ENCODE measurements at places on chromosomes 13 and 19.
A peak's percentile ranks its signal among the peaks of the same experiment; 100 is the strongest.

DNA sequence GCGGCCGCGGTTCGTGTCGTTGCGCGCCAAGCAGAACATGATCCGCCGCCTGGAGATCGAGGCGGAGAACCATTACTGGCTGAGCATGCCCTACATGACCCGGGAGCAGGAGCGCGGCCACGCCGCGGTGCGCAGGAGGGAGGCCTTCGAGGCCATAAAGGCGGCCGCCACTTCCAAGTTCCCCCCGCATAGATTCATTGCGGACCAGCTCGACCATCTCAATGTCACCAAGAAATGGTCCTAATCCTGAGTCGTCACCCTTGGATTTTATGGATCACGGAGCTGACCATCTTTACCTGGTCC lies 475 bp downstream of the MRPL57 start:
- peak overlapping the region; percentile 40 for H3K4me3 ChIP-seq
- H3K36me3 ChIP-seq, result no peaks in the 10 kb centered on the region
- H3K27ac ChIP-seq, result peak overlapping the region; percentile 96
- no peaks in the 10 kb centered on the region for H3K4me1 ChIP-seq

DNA sequence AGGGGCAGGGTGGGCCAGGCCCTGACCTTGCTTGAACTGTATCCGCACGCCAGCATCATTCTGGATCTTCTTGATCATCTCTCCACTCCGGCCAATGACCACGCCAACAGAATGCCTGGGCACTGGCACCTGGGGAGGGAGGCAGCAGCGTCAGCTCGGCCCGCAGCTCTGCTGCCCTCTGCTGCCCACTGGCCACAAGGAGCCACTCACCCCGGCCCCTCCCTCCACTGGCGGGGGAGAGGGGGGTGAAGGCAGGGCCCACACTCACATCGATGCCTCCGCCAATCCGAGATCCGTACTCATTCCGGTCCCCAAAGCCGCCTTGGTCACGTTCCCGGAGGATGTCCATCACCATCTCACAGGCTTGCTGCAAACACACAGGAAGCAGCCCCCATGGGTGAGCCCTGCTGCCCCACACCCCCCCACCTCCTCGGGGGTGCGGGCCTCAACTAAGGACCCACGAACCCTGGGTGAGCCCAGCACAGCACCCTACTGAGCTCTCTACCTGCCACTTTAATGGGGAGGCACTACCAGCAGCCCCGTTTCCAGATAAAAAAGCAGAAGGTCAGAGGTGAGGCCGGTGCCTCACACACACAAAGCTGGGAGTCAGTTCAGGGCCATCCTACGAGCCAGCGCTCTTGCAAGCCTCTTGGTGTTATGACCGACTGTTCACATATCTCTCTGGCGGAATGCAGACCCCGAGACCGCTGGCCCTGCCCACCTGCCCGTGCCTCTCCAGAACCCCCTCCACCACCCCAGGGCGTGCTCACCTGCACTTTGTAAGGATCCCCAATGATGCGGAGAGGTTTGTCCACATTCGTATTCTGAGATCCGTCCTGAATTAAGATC lies 6.7 kb downstream of the KHSRP start:
- H3K27ac ChIP-seq, result no peak overlapping the region
- H3K4me3 ChIP-seq, result no peak overlapping the region
- H3K36me3 ChIP-seq, result no peaks in the 10 kb centered on the region
- no peaks in the 10 kb centered on the region for H3K4me1 ChIP-seq

- peak within 1 kb of the TSS; percentile 10 for H3K4me3 ChIP-seq
- no peaks in the 10 kb centered on the region for H3K36me3 ChIP-seq
- peak; percentile 87 for DNase-seq
- H3K27me3 ChIP-seq, result no peaks in the 10 kb centered on the region
- H3K4me1 ChIP-seq, result no peaks in the 10 kb centered on the region
Measured at GRCh38 chr19:22422211-22422610, at the start of gene ZNF98. TSS of gene ZNF98 (minus strand) at chr19:22422346. CDS start at chr19:22422224, 122 bp downstream.

GRCh38 chr13:28574617-28575142 lies 79.8 kb upstream of the FLT1 start:
- peak; percentile 62 for DNase-seq
- H3K27me3 ChIP-seq, result no peaks in the 10 kb centered on the region
- H3K27ac ChIP-seq, result no peak overlapping the region
- no peaks in the 10 kb centered on the region for H3K4me1 ChIP-seq
- H3K4me3 ChIP-seq, result no peak overlapping the region

DNA sequence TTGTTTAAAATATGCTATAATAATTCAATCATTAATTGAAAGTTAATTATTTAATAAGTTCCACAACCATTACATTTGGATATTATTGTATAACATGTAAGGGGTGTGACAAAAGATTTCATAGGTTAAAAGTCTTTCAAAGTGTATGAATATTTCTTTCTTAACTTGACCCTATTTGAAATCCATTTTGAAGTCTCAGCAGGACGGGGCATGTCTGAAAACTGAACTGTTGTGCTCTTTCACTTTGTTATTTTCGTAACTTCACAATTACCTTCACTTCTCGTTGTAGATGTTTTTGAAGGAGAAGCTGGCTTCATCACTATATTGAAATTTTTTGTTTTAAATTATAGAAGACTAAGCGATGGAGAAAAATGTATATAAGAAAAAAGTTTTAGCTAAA lies 1775.7 kb downstream of the PCDH9 start:
- H3K27me3 ChIP-seq, result no peaks in the 10 kb centered on the region
- H3K27ac ChIP-seq, result no peak overlapping the region
- no peaks in the 10 kb centered on the region for H3K4me1 ChIP-seq
- no peak for DNase-seq
- no peaks in the 10 kb centered on the region for H3K36me3 ChIP-seq

DNA sequence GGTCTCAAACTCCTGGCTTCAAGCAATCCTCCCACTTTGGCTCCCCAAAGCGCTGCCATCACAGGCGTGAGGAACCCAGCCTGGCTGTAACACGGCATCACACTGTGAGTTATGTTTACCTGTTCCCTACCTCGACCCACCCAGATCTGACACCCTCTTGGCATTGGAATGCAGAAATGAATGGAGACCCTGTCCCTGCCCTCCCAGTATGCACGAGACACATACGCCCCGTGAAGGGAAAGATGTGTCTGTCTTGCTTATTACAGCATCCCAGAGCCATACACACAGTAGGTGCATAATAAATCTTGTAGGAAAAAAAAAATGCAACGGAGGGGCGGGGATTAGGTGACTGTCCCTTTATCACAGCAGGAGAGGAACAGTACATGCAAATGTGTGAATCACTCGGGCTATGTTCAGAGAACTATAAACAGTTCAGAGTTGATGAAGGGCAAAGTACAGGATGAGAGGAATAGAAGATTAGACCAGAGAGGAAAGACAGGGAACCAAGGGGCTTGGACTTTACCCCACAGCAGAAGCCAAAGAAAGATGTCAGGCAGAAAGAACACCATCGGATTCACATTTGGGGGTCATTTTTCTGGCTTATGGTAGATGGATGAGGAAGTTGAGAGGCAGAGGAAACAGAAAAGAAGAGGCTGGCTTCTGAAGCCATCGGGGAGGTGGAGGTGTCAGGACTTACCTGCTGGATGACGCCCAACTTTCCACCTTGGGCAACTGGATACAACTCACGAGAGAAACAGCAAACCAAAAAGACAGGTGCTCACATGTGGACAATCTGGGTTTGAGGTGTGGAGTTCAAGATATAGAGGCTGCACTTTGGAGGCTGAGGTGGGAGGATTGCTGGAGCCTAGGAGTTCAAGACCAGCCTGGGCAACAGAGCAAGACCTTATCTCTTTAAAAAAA lies 94.3 kb downstream of the INSR start:
- H3K27me3 ChIP-seq, result no peaks in the 10 kb centered on the region
- H3K4me1 ChIP-seq, result no peaks in the 10 kb centered on the region
- no peaks in the 10 kb centered on the region for H3K36me3 ChIP-seq
- H3K27ac ChIP-seq, result no peak overlapping the region

DNA sequence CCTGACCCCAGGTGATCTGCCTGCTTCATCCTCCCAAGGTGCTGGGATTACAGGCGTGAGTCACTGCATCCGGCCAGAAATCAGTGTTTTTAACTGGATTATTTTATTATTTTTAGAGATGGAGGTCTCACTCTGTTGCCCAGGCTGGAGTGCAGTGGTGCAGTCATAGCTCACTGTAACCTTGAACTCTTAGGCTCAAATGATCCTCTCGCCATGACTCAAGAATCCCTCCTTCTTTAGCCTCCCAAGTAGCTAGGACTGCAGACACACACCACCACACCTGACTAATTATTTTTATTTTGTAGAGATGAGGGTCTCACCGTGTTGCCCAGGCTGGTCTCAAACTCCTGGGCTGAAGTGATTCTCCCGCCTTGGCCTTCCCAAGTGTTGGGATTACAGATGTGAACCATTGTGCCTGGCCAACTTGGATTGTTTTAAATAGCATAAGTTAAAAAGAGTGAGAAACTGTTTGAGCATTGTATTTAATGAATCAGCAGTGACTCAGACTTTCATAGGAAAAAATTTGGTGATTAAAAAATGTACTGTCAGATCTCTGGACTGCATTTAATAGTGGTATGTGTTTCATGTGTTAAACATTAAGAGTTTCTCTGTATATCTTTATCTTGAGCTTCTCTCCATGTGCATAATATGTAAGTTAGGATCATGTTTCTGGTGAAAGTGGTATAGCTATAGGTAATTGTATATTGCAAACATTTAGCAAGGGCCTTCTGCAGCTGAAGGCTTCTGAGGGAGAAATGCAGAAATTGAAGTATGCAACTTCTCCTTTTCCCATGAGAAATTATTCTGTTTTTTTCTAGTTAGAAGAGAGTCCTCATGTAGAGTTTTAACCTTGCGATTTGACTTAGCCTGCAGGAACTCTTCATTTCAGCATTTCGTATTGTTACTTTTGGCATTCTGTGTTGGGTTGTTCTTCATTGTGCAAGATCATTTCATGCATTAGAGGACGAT lies 121.2 kb downstream of the PCCA start:
- H3K27me3 ChIP-seq, result no peaks in the 10 kb centered on the region
- H3K36me3 ChIP-seq, result no peaks in the 10 kb centered on the region
- H3K4me1 ChIP-seq, result no peaks in the 10 kb centered on the region
- H3K4me3 ChIP-seq, result no peak overlapping the region
- DNase-seq, result no peak

- H3K36me3 ChIP-seq, result no peaks in the 10 kb centered on the region
- H3K4me1 ChIP-seq, result no peaks in the 10 kb centered on the region
- no peak for DNase-seq
- no peaks in the 10 kb centered on the region for H3K27me3 ChIP-seq
- no peak overlapping the region for H3K4me3 ChIP-seq
Measured at GRCh38 chr19:18833849-18834643, 2.3 kb downstream of the UPF1 start.

GRCh38 chr13:113947311-113948033 lies 26.4 kb downstream of the C13orf46 start:
- DNase-seq, result peak; percentile 87
- H3K36me3 ChIP-seq, result no peaks in the 10 kb centered on the region
- H3K4me1 ChIP-seq, result no peaks in the 10 kb centered on the region
- H3K27me3 ChIP-seq, result no peaks in the 10 kb centered on the region
- H3K27ac ChIP-seq, result no peak overlapping the region

GRCh38 chr19:15584541-15585115 lies 30.4 kb upstream of the CYP4F8 start:
- H3K27me3 ChIP-seq, result no peaks in the 10 kb centered on the region
- no peaks in the 10 kb centered on the region for H3K4me1 ChIP-seq
- H3K4me3 ChIP-seq, result no peak overlapping the region
- peak; percentile 94 for DNase-seq
- H3K27ac ChIP-seq, result no peak overlapping the region

DNA sequence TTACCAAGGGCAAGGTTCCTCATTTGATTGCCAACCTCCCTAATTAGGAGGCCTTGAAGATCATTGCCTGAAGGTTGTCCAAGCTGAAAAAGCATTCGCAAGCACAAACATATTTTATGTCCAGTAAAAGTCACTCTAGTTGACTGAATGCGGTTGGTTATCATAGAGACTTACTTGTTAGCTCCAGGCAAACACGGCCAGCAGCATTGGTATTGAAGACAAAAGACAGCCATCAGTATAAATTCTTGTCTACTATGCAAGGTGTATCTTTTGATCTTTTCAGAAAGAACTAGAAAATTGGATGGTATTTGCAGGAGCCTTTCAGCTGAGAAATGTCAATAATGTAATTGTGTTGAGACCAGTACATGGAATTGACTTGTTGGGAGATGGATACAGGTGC lies 129.9 kb downstream of the GPC6 start:
- H3K27ac ChIP-seq, result no peak overlapping the region
- no peak for DNase-seq
- H3K4me3 ChIP-seq, result no peak overlapping the region
- H3K27me3 ChIP-seq, result no peaks in the 10 kb centered on the region

- no peaks in the 10 kb centered on the region for H3K4me1 ChIP-seq
- no peaks in the 10 kb centered on the region for H3K27me3 ChIP-seq
- H3K4me3 ChIP-seq, result no peak overlapping the region
- H3K27ac ChIP-seq, result no peak overlapping the region
Measured at GRCh38 chr13:21450936-21451335, 8.2 kb downstream of the ZDHHC20 start.

DNA sequence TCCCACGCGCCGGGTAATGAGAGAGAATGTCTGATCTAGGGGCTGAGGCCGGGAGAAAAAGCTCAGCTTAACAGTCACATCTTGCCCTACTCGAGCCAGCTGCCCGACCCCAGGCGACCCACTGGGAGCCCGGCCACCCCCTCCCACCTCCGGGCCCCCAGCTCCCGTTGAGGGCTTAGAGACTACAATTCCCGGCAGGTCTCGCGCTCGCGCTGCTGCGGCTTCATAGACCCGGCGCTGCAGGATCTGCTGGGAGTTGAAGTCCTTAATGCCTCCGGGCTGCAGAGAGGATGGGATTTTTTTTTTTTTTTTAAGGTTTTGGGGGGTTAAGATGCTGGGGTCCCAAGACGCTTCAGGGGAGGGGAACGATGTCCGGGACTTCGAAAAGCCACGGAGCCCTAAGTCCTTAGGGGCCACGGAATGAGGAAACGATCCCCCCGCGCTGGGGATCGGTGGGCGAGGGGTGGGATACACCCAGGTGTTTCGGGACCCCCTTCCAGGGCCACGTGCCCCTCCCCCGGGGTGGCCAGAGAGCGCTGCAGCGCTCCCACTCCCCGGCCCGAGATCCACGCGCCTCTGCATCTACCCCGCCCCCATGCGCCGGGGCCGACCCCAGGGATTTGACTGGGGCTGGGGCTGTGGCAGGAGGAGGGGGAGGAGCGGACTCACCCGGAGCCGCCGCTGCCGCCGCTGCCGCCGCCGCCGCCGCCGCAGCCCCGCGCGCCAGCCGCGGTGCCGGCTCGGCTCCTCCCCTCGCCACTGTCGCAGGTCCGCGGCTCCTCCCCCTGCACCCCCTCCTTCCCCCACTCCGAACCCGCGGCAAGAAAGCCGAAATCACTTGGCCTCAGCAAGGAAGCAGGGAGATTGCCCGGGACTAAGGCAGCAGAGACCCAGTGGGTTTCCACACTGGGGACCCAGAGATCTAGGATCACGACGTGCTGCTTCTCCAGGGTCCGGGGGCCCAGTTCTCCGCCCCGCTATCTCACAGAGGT lies at the start of gene SYT3:
Gene SYT3, minus strand, starts transcription at position 761 of the 992 bp plus-strand sequence. CDS start 2,470 bp downstream, outside the sequence.
- no peaks in the 10 kb centered on the region for H3K4me1 ChIP-seq
- H3K27ac ChIP-seq, result no peak within 1 kb of the TSS
- DNase-seq, result no peak
- H3K4me3 ChIP-seq, result no peak within 1 kb of the TSS
- H3K27me3 ChIP-seq, result no peaks in the 10 kb centered on the region

DNA sequence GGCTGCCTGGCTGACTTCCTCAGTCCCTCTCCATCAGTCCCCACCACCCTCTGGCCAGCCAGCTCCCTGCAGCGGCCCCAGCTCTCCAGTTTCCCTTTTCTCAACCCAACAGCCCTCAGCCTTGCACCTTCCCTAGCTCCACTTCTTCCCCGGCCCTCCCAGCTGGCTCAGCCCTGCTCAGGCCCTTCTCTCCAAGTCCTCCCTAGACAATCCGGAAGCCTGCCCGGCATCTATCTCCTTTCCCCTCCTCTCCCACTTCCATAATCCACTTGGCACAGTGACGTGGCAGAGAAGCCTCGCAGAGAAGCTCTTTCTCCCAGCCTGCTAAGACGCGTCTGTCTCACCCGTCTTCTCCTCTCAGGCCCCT lies 1.1 kb downstream of the UBXN6 start:
- no peak for DNase-seq
- no peak overlapping the region for H3K27ac ChIP-seq
- peaks cover 3% of the 10 kb centered on the region for H3K36me3 ChIP-seq
- no peak overlapping the region for H3K4me3 ChIP-seq

All from aorta (tissue), 5 donors.